ENCODE measurements at places on chromosomes 16 and 17.

- DNase-seq = no peak
Observed at GRCh38 chr17:33511670-33512069, 218.6 kb upstream of the ASIC2 start.

- DNase-seq = no peak
Observed at GRCh38 chr16:83312718-83313245, 495.0 kb upstream of the HSBP1 start.

DNA sequence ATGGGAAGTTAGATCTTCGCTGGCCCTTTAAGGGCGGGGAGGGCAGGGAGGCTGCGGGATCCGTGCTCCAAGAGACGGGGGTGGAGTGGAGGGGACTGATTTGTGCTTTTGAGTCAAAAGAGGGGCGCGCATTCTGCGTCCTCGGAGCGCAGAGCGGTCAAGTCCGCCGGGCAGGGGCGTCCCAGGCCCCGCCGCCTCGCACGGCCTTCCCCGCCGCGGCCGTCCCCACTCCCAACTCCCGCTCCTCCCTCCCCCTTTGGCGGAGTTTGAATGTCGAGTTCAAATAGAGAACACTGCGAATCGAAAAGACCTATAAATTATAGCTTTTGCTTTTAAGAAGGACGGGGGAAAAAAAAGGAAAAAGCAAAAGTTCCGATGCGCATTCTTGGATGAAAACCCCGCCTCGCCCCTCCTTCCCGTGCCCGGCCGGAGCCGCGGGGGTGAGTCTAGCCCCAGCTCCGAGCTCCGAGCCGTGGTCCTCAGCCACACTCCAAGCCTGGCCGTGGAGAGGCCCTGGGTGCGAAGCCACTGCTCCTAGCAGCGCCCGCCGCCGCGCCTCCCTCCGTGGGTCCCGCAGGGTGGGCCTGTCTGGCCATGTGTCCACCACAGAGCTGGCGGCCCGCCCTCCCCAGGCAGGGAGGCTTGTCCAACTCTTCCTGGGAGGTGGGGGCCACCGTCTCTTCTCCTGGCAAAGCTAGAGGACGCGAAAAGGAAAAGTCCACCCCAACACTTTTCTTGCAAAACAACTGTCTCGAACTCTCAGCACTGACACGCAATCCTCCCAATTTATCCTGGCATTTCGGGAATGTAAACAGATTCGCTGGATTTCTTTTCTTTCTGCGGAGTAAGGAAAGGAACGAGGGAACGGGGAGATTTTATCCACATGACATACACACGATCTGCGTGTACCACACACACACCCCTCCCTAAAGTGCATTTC, 3.6 kb downstream of the CBX8 start:
- no peak for DNase-seq

GRCh38 chr17:10075919-10076318, 122.5 kb downstream of the GAS7 start:
- no peak for DNase-seq

- no peak for DNase-seq
Observed at GRCh38 chr17:67784364-67785121, 40.8 kb upstream of the BPTF start.

- DNase-seq = no peak
Observed at GRCh38 chr16:25151996-25152395, 40.5 kb downstream of the LCMT1 start.

DNA sequence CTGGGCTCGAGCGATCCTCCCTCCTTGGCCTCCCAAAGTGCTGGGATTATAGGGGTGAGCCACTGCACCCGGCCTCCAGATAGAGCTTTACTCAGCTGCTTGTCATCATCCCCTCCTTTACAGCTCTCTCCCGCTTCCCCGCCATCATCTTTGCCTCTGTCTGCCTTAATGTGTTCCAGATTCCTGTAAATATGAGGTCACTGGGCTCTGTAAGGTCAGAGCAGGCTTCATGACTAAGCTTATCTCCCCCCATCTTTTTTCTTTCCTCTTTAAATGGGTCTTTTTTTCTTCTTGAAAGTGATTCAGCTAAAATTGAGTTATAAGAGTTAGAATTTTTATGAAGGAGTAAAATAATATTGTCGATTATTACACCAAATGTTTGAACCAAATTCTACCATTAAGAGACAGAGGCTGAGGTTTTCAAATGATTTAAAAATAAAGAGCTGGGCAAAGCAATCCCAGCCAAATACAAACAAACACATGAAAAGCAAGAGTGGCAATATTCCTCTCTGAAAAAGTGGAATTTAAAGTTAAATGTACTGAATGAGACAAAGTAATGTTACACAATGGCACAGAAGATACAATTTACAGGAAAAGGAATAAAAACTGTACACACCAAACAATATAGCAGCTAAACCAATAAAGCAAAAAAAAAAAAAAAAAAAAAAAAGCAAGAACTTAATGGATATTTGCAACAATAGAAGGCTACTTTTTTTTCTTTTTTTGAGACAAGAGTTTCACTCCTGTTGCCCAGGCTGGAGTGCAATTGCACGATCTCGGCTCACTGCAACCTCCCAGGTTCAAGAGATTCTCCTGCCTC, 62.1 kb downstream of the CRISPLD2 start:
- no peak for DNase-seq

- no peak for DNase-seq
Observed at GRCh38 chr16:84247331-84247730, 7.5 kb upstream of the KCNG4 start.

DNA sequence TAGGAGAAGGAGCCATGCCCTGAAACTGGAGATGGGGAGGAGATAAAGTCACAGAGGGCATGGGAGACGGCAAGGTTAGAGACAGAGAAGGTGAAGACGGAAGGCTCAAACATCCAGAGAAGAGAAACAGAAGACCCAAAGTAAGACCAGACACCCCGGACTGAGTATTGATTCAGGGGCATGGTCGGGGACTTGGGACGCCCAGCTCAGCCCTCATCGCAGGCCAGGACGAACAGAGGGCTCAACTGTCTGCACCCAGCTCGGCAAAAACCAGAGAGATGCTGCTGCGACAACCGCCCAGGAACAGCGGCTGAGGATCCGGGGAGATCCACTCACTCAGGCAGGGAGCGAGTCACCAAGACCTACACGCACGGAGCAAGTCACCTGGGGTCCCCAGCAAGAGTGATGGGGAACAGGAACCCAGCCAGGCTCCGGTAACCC, 999 bp downstream of the XYLT1 start:
- DNase-seq = no peak

GRCh38 chr16:1785846-1786170, 3.0 kb downstream of the NUBP2 start:
- DNase-seq = no peak

- DNase-seq = no peak
Observed at GRCh38 chr16:50252082-50252611, 14.2 kb upstream of the ADCY7 start.

GRCh38 chr17:16456742-16457316, 35.2 kb downstream of the LRRC75A start:
- no peak for DNase-seq

DNA sequence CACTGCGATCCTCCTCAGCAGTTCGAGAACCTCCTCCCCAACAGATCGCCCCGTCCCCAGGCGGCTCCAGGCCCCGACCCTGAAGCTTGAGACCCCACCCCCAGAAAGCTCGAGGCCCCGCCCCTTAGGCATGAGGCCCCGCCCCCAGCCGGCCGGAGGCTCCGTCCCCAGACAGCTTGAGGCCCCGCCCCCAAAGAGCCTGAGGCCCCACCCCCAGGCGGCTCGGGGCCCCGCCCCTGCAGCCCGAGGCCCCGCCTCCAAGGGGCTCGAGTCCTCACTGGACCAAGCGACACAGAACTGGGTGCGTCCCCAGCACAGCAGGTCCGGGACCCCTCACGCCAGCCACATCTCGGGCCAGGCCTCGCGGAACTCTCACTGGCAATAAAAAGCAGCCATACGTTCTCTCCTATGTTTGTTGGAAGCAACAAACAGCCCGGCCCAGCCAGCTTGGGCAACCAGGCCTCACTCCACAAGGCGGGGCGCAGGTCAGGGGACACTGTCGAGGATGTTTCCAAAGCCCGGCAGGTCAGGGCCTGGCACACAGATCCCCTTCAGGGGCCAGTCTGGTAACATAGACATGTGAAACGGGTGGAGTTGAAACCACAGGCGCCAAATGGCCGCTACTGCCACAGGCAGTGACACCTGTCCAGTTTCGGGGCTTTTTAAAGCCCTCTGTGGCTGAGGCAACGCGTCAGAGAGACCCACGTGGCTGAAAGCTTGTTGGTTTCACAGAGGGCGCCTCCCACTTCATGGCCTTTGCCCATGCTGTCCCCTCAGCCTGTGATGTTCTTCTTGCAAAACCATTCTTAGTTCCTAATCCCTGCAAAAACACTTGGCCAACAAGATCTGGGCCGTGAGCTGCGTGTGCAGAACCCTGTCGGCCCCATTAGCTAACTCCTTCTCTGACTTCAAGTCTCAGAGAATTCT, 224.2 kb downstream of the PARN start:
- DNase-seq = no peak
